NB4 (cell line): ENCODE measurements at places on chromosomes 6 and 20.

GRCh38 chr6:167275436-167275835 lies 15.7 kb upstream of the UNC93A start:
- DNase-seq: no peak

DNA sequence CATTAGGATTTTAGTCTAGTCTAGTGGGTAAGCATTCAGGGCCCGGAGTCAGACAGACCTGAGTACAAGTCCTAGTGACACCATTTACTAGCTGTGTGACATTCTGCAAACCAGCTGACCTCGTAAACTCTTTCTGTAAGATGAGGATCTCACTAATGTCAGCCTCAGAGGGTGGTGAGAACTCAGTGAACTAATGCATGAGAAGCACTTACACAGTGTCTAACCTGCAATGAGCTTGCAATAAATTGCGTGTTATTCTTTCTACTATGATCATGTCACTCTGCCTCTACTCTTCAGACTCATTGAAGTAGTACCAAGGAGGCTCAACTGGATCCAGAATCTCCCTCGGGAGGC lies 41.1 kb upstream of the ZNF831 start:
- DNase-seq: no peak

- DNase-seq: no peak
Observed at GRCh38 chr20:4052554-4052953, 37.2 kb upstream of the RNF24 start.

- DNase-seq: peak; percentile 83
Observed at GRCh38 chr6:149723771-149724417, 6.0 kb upstream of the LATS1 start.

DNA sequence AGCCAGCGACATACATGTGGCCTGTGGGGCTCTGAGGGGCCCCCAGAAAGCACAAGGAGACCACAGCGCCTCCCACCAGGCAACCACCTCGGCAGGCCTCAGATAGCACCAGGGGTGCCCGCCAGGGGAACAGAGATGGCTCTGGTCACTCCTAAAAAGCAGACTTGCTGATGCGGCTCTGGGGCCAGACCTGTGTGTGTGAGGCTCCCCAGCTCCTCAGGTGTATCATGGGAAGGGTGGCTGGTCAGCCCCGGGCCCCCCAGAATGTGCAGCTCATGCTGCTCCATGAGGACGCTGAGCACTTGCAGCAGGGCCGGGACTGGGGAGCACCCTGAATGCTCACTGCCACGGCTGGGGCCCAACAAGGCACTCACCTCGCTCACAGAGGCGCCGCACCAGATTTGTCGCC lies 60.2 kb downstream of the PYGB start:
- DNase-seq: peak; percentile 47

DNA sequence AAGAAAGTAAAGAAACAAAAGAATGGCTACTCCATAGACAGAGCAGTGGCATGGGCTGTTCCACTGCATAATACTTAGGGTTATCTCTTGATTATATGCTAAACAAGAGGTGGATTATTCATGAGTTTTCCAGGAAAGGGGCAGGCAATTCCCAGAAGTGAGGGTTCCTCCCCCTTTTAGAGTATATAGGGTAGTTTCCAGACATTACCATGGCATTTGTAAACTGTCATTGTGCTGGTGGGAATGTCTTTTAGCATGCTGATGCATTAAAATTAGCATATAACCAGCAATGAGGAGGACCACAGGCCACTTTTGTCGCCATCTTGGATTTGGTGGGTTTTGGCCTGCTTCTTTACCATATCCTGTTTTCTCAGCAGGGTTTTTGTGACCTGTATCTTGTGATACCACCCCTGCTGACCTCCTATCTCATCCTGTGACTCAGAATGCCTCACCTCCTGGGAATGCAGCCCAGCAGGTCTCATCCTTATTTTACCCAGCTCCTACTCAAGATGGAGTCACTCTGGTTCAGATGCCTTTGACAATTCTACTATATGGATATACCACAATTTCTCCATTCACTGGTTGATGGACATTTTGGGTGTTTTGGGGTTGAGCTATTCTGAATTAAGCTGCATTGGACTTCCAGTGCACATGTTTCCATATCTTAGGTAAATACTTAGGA lies 280.6 kb downstream of the FARS2 start:
- no peak for DNase-seq

DNA sequence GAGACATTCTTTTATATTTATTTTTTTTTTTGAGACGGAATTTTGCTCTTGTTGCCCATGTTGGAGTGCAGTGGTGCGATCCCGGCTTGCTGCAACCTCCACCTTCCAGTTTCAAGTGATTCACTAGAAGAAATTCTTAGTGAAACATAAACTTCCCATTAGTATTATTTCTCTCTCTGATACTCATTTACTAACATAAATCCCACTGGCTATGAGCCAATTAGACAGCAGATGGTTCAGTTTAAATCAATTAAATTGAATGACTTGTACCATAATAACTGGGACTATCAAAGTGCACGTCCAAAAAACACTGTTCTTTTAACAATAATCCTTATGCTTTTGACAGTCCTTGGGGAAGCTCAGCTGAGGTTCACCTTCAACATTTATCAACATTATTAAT lies 111.2 kb upstream of the PTCHD4 start:
- no peak for DNase-seq

DNA sequence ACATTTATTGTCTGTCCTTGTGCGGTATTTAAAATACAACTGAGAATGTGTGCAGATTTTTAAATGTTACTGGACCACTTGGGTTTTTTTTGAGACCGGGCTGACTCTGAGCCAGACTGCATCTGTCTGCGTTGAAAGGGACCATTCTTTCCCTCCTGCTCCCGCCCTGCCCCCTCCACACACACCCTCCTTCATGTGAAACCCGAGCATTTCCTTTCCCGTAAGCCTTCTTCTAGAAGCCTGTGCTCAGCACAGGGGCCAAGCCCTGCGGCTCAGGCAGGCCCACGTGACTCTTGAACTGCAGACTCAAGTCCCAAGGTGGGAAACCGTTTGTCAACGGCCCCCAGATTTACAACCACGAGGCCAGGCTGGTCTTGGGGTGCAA lies 82.7 kb upstream of the FOXC1 start:
- no peak for DNase-seq

DNA sequence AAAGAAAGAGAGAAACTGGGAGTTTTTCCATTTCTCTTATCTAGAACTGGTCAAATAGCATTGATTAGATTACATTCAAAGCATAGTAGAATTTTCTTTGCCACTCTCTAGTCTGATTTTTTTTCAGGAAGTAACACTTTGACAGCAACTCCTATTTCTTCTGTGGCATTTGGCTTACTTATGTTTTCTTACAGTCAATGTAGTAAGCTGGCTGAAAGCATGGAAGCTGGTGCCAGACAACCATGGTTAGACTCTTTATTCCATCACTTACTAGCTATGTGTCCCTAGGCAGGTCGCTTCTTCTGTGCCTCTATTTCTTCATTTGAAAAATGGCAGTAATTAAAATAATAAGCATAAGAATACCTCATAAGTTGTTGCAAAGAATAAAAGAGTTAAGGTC lies 54.2 kb upstream of the OPRM1 start:
- no peak for DNase-seq

DNA sequence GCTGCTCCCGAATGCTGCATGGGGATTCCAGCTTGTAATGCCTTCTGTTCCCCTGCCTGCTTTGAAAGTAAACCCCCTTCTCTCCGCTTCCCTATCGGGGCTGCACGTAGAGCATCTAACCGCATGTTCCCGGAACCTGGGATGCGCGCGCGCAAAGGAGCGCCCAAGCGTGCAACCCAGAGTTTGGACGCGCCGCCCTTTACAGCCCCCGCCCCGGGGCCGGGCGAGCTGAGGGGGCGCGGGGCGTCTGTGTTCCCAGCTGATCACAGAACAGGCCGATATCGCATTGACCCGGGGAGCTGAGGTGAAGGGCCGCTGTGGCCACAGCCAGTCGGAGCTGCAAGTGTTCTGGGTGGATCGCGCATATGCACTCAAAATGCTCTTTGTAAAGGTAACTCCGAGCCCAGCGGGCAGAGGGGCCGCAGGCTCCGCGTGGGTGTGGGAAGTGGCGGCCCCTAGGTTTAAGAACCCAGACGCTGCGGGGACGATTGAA lies 1.4 kb downstream of the LAMP5 start:
- no peak for DNase-seq

GRCh38 chr6:76703285-76703684 lies 630.8 kb upstream of the IMPG1 start:
- DNase-seq: no peak

- peak; percentile 86 for DNase-seq
Observed at GRCh38 chr20:46350201-46350985, 42.1 kb upstream of the CDH22 start.

DNA sequence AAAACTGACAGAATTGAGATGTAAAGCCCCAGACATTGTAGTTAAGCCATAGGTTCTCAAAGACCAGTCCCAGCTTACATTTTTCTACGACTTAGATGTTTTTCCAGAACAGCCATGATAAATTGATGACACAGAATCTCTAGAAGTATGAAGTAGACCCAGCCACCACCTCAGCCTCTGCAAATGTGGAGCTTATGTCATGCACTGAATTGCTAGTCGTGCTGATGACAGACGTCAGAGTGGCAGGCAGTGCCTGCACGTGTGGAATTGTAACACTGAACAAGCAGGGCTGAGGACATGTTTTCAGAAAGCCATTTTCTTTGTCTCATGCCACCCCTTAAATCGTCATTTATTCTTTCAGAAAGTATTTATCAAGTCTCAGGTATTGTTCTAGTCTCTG lies 72.4 kb upstream of the TMEM181 start:
- no peak for DNase-seq

- no peak for DNase-seq
Observed at GRCh38 chr6:123226398-123226797, 230.4 kb downstream of the CLVS2 start.

DNA sequence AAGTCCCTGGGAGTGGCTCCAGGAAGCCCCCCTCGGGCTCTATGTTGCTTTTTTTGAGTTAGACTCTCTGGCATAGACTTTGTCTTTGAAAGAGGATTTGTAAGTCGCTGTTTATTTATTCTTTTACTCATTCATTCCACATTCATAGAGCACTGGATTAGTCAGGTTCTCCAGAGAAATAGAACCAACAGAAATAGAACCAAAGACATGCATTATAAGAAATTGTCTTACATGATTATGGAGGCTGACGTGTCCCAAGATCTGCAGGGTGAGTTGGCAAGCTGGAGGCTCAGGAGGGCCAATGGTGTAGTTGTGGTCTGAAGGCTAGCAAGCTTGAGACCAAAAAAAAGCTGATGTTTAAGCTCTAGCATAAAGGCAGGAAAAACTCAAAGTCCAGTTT lies 98.3 kb upstream of the CHD6 start:
- no peak for DNase-seq

DNA sequence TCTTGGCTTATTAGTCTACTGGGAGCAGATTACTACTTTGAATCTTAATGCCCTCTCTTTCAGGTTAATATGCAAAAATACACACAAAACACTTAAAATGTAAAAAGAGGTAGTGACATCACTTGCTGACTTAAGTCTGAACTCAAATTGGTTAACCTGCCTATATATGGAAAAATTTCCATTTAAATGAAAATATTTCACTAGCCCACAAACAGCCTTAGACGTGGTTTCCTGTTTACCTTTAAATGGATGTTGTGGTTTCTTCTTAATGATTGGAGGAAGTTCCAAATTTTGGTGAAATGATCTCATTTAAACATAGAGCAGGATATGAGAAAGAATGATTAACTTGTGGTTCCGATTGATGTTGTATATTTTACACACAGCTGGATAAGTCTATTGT lies 553.7 kb downstream of the CD109 start:
- no peak for DNase-seq

- DNase-seq: no peak
Observed at GRCh38 chr20:50837532-50838321, 42.9 kb downstream of the BCAS4 start.

DNA sequence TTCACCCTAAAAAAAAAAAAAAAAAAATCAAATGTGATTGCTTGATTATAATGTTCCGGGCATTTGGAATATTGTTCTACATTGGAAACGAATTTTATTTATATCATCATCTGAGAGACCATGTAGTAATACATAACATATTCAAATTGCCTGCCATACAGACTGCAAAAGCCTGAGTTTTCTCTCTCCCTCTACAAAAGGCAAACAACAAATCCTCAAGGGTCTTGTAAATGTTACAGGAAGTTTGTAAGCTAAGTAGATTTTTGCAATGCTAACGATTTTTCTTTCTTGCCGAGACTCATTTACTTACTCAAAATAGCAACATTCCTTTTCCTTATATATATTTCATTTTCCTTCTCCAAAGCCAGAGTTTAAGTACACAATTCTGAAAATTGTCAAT lies 49.0 kb upstream of the HTR1E start:
- DNase-seq: peak; percentile 78

- DNase-seq: no peak
Observed at GRCh38 chr6:90610301-90610750, 23.5 kb upstream of the MAP3K7 start.
